Anterior cingulate cortex (tissue), 58 donors: ENCODE measurements at places on chromosomes 5 and 9.
A peak's percentile ranks its signal among the peaks of the same experiment; 100 is the strongest.

DNA sequence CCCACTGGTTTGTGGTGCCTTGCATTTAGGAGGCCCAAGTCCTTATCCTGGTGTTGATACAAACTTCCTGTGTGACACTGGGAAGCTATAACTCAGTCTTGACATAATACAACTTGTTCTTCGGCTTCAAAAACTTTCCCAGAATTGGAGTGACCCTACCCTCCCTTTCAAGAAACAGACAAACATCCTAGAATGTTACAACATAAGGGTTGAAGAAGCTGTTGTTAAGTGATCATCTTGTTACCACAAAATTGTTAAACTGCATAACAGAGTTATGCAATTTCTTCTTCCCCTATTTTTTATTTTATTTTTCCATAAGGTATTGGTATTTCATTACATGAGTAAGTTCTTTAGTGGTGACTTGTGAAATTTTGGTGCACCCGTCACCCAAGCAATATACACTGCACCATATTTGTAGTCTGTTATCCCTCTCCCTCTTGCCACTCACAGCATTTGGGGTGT is 21.3 kb downstream of the TLR4 start:
- DNase-seq = no peak

DNA sequence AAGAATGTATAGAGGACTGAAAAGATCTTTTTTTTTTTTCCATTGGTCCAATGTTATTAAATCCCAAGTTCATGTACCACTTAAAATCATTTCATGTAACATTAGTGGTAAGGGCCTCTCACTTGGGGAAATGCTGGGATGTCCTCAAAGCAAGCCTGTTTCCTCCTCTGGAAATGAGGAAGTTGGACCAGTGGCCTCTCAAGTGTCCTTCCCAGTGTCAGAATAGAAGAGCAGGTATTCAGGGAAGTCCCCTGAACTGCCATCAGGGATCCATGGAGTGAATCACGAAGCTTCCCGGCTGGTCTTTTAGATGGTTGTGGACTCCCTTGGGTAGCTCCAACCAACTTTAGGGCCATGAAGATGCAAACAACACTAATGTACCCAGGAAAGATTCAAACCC is 55.2 kb upstream of the AFAP1L1 start:
- DNase-seq = no peak

- no peak for DNase-seq
These were observed 102.8 kb downstream of the MAPKAP1 start for GRCh38 chr9:125604196-125604595.

- no peak for DNase-seq
These were observed 780 bp downstream of the CDC37L1 start for GRCh38 chr9:4680173-4680525.

DNA sequence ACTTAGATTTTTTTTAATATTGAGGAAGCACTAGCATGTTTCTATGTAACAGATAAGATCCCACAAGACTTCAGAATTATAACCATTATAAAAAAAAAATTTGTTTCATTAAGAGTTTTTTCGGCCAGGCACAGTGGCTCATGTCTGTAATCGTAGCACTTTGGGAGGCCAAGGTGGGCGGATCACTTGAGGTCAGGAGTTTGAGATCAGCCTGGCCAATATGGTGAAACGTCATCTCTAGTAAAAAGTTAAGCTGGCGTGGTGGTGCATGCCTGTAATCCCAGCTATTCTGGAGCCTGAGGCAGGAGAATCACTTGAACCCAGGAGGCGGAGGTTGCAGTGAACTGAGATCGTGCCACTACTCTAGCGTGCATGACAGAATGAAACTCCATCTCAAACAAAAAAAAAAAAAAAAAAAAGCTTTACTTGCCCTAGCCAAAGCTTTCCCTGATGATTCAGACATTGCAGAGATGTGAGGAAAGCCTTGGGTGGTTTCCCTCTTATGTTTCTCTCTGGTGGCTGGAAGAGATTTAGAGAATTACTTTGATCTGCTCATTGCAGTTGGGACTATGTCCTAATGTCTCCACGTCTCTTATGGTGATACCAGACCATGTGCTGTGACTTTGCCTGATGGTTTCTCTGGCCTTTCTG is 65.4 kb downstream of the EGFLAM start:
- DNase-seq = no peak

- no peak for DNase-seq
These were observed 75.8 kb downstream of the INIP start for GRCh38 chr9:112642126-112642525.

- no peak for DNase-seq
These were observed 463.1 kb downstream of the DMAC1 start for GRCh38 chr9:7336356-7337065.

DNA sequence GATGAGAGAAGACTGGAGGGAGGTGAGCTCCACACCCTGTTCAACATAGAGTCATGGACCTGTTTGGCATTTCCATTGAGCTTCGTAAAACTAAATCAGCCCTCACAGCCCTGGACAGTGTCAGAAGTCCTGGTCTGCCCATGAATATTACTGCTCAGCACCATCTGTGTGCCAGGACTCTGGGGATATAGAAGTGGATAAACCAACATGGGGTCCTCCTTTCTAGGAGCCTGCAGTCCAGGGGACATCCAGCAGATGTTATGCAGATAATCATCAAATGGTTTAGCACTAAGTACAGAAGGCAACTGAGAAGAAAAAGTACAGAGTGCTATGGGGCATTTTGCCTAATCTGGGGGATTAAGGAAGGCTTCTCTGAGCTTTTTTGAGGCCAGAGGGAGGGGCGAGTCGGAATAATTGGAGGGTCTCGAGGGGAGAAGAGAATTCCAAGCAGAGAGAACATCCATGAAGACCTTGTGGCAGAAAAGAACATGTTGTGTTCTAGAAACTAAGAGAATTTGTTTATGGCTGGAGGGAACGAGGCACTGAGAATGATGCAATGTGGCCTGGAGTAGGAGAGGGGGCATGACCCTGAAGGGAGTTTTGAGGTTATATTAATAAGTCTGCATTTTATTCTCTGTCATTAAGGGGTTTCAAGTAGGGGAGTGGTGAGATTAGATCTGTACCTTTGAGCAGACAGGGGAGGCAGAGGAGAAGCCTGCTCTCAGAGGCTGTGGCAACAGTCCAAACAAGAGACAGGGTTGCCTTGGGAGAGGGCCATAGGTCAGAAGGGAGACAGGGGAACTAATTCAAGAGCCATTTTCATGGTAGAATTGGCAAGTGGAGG is 63.5 kb upstream of the SLC2A8 start:
- no peak for DNase-seq

- no peak for DNase-seq
These were observed 37.6 kb downstream of the TMEM245 start for GRCh38 chr9:109082091-109082620.

DNA sequence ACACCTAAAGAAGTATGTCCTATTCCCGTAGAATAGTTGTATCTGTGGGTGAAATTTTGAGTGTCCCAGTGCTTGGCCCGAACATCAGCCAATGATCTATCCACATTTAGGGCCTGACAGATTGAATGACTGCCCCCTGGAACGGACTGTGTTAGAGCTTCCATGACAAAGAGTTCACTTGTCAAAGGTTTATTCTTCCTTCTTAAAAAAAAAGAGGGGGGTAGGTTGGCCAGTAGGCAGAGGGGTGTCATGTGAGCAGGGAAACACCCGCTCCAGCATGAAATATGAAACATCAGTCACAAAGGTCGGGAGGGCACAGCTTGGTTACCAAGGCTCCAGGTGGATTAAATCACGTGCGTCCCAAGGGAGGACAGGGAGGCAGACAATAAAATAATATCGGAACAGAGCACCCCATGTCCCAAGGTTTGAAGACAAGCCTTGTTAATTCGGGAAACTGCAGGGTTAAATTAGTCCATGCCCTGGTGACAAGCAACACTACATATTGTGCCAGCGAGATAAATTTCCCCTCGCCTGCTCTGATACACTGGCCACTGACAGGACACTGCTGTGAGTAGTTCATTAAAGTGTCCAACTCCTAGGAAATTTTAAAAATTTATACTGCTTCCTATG is 401.2 kb downstream of the IRX1 start:
- DNase-seq = no peak

DNA sequence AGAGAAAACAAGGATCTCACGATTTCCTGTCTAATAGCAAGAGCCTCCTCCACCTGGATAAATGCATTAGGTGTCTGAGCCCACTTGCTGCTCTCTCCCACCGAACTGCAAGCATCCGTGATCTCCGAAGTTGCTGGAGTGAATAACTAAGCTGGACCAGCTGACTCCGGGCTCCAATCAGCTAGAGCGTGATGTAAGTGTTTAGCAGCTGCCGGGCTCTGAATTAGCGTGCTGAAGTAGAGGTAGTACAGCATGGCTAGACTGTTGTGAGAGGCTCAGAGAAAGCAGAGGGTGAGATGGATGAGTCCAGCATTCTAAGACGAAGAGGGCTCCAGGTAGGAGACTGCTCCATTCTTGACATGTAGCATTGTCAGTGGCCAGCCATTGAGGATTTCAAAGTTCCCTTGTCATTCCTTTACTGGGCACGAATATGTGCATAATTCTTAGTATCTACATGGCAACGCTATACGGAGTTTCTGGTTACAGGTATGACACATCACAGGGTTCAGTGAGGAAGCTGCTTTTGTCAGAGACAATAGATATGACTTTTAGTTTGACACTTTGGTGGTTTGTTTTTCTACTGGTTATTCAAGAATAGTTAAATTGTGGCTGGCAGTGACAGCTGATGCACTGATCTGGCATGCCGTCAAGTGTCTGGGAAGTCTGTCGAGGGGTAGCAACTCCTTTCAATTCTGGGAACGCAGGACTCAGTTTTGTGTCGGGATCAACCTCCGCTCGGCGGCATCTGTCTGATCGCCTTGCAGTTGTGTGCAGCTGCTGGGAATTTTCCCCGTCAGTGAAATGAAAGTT is 232.6 kb downstream of the MAST4 start:
- DNase-seq = peak; percentile 58

- DNase-seq = no peak
These were observed 203.0 kb downstream of the SPATA31A6 start for GRCh38 chr9:42386477-42386876.
